ENCODE measurements at places on chromosomes 6 and 20. TPM values are rescaled to one million over a fixed set of nuclear protein-coding genes. Genes with fewer than 3 reads are reported as not detected.

Gene CHD6
- 44.7 TPM for total RNA-seq

Gene SNRNP48
- 10.2 TPM for total RNA-seq

Gene C6orf58
- not detected for total RNA-seq

Gene PROCR
- total RNA-seq: 39.5 TPM

Gene C20orf144
- total RNA-seq: not detected

Gene BPIFA3
- not detected for total RNA-seq

Gene PDCD2
- 60.2 TPM for total RNA-seq

Gene NFS1
- 33.0 TPM for total RNA-seq

Gene HSPA12B
- not detected for total RNA-seq

Gene CST7
- 0.25 TPM for total RNA-seq

DNA sequence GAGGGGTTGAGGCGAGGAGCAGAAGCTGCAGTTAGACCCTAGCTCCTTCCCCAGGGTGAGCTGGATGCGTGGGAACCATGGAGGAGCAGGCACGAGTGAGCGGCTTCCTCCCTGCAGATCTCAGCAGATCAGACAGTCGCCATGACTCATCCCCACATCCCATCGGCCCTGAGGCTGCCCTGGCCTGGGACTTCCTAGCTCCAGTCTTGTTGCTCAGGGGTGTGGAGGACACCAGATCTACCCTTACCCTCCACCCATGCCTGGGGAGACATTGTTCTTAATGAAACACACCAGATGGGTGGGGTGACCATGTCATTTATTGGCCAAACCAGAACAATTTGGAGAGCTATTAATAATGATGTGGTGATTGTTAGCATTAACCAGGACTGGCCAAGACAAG lies 36.3 kb upstream of the TGM2 start:
- peak; percentile 78 for DNase-seq
- no peak overlapping the region for H3K4me3 ChIP-seq
- H3K36me3 ChIP-seq: no peaks in the 10 kb centered on the region
- H3K27ac ChIP-seq: peak overlapping the region; percentile 27
- H3K4me1 ChIP-seq: peaks cover 11% of the 10 kb centered on the region

- no peaks in the 10 kb centered on the region for H3K27me3 ChIP-seq
- no peak overlapping the region for H3K4me3 ChIP-seq
- no peaks in the 10 kb centered on the region for H3K4me1 ChIP-seq
- no peak for DNase-seq
- H3K27ac ChIP-seq: no peak overlapping the region
Observed at GRCh38 chr20:5401277-5401875, 84.6 kb upstream of the PROKR2 start.

DNA sequence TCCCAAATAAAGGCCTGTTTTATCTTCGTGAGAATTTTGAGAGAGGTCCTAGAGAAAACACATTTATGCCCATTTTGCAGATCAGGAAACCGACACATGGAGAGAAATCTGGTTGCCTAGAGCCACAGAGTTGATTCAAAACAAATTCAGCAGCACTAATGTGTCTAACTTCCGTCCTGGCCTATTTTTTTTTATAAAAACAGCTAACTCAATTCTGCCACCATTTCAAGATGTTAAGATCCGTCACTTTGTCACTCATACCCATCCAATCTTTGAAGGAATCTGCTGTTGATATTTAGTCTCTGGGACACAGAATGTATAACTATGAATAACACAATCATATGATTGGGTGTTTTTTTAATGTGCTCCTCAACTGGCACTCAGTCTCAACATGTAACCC lies 611.1 kb upstream of the ARID1B start:
- no peaks in the 10 kb centered on the region for H3K36me3 ChIP-seq
- H3K4me3 ChIP-seq: no peak overlapping the region
- no peak overlapping the region for H3K27ac ChIP-seq

GRCh38 chr20:55160037-55160436 lies 684.6 kb downstream of the DOK5 start:
- H3K4me3 ChIP-seq: no peak overlapping the region
- DNase-seq: peak; percentile 66
- H3K4me1 ChIP-seq: peaks cover 30% of the 10 kb centered on the region
- H3K27ac ChIP-seq: peak overlapping the region; percentile 84
- no peaks in the 10 kb centered on the region for H3K36me3 ChIP-seq

DNA sequence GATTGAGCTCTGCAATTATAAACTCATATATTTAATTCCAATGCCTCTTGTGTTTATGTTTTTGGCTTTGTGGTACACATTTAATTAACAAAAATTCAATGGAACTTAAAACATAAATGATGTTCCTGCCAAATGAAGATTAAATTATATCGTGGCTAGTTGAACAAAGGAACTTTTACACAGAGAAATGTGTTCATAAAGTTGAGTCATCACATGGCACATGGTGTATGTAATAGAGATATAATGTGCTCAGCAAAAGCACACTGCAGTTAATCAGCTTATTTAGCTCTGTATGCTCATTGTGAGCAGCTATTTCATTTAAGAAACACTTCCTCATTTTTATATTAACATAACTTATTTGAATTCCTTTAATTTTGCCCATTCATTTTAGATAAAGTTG lies 1295.6 kb upstream of the CITED2 start:
- H3K4me1 ChIP-seq: no peaks in the 10 kb centered on the region
- H3K27me3 ChIP-seq: no peaks in the 10 kb centered on the region
- no peak overlapping the region for H3K4me3 ChIP-seq
- H3K36me3 ChIP-seq: no peaks in the 10 kb centered on the region

- H3K4me3 ChIP-seq: peak overlapping the region; percentile 88
- peaks cover 8% of the 10 kb centered on the region for H3K4me1 ChIP-seq
- peak overlapping the region; percentile 68 for H3K27ac ChIP-seq
- peaks cover 7% of the 10 kb centered on the region for H3K36me3 ChIP-seq
- DNase-seq: no peak
- peaks cover 2% of the 10 kb centered on the region for H3K27me3 ChIP-seq
Observed at GRCh38 chr6:37432590-37432915, 468 bp upstream of the CMTR1 start.

GRCh38 chr20:18001131-18001921 lies 32.5 kb downstream of the MGME1 start:
- H3K27me3 ChIP-seq: no peaks in the 10 kb centered on the region
- H3K27ac ChIP-seq: no peak overlapping the region
- no peaks in the 10 kb centered on the region for H3K36me3 ChIP-seq
- no peak overlapping the region for H3K4me3 ChIP-seq
- H3K4me1 ChIP-seq: peaks cover 9% of the 10 kb centered on the region

DNA sequence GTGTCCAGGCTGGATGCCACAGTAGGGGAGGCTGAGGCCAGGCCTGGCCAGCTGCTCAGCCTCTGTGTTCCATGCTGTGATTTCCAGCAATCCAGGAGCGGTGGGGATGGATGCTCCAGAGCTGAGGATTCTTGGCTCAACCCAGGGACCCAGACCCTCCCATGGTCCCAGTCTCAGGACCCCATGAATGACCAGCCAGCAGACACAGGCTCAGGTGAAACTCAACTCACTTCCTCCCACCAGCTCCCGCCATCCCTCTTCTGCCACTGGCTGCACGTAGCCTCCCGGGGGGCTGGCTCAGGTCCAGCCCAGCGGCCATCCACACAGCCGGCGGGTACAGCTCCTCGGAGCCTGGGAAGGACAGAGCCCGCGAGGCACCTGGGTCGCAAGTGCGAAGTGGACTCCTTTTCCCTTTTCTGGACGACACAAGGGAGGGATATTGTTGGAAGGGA lies 54.5 kb upstream of the DACT2 start:
- H3K27me3 ChIP-seq: no peaks in the 10 kb centered on the region
- no peak overlapping the region for H3K4me3 ChIP-seq
- no peak overlapping the region for H3K27ac ChIP-seq
- H3K4me1 ChIP-seq: no peaks in the 10 kb centered on the region

- no peaks in the 10 kb centered on the region for H3K4me1 ChIP-seq
- no peaks in the 10 kb centered on the region for H3K36me3 ChIP-seq
- H3K27me3 ChIP-seq: peaks cover 5% of the 10 kb centered on the region
- DNase-seq: no peak
- no peak overlapping the region for H3K4me3 ChIP-seq
- no peak overlapping the region for H3K27ac ChIP-seq
Observed at GRCh38 chr20:36385503-36385902, 79.4 kb downstream of the DLGAP4 start.

- no peaks in the 10 kb centered on the region for H3K36me3 ChIP-seq
- no peaks in the 10 kb centered on the region for H3K4me1 ChIP-seq
- H3K4me3 ChIP-seq: no peak overlapping the region
- H3K27ac ChIP-seq: no peak overlapping the region
Observed at GRCh38 chr6:92723390-92723931, 695.9 kb downstream of the EPHA7 start.

DNA sequence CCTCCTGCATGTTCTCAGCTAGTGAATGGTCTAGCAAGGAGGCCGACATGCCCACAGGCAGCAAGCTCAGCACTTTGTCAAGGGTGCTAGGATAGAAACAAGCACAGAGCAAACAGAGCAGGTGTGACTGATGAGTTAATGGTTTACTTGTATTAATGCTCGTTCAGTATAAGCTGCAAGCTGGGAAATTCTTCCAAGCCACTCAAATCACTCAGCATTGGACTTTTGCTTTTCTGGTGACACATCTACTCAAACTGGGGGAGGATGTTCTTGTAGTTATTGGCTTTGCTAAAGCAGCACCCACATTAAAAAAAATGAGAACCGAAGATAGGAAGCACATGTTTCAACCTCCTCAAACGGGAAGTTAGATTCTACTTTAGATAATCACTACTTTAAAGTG lies 43.1 kb upstream of the NEDD9 start:
- no peak overlapping the region for H3K27ac ChIP-seq
- no peak overlapping the region for H3K4me3 ChIP-seq
- H3K27me3 ChIP-seq: no peaks in the 10 kb centered on the region
- H3K4me1 ChIP-seq: peaks cover 22% of the 10 kb centered on the region
- no peaks in the 10 kb centered on the region for H3K36me3 ChIP-seq

- H3K27ac ChIP-seq: no peak overlapping the region
- H3K36me3 ChIP-seq: no peaks in the 10 kb centered on the region
- no peak overlapping the region for H3K4me3 ChIP-seq
- H3K27me3 ChIP-seq: no peaks in the 10 kb centered on the region
- DNase-seq: peak; percentile 45
- no peaks in the 10 kb centered on the region for H3K4me1 ChIP-seq
Observed at GRCh38 chr6:90940812-90941481, 354.1 kb upstream of the MAP3K7 start.

GRCh38 chr6:107695061-107695720 lies 128.9 kb downstream of the SCML4 start:
- no peak for DNase-seq
- no peak overlapping the region for H3K27ac ChIP-seq
- no peaks in the 10 kb centered on the region for H3K36me3 ChIP-seq
- no peak overlapping the region for H3K4me3 ChIP-seq
- peaks cover 24% of the 10 kb centered on the region for H3K4me1 ChIP-seq

DNA sequence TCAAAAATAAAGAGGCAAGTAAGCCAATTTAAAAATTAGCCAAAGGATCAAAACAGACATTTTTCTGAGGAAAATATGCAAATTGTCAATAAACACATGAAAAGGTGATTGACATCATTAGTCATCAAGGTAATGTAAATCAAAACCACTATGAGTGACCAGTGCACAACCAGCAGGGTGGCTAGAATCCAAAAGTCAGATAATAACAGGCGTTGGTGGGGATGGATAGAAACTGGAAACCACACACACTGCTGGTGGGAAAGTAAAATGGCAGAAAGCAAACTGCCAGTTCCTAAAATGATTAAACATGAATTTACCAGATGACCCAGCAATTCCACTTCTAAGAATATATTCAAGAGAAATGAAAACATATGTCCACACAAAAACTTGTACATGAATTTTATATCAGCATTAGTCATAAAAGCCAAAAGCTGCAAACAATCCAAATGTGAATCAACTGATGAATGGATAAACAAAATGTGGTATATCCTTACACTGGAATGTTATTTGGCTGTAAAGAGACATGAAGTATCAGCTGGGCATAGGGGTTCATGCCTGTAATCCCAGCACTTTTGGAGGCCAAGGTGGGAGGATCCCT lies 74.8 kb upstream of the MBOAT1 start:
- H3K4me1 ChIP-seq: no peaks in the 10 kb centered on the region
- no peak overlapping the region for H3K4me3 ChIP-seq
- H3K27me3 ChIP-seq: peaks cover 2% of the 10 kb centered on the region
- no peaks in the 10 kb centered on the region for H3K36me3 ChIP-seq
- DNase-seq: no peak
- no peak overlapping the region for H3K27ac ChIP-seq
